Epithelial cell of prostate (primary cell): ENCODE measurements at places on chromosomes 1 and 21.

- DNase-seq: peak; percentile 93
Observed at GRCh38 chr1:66436378-66437135, 97.4 kb upstream of the SGIP1 start.

DNA sequence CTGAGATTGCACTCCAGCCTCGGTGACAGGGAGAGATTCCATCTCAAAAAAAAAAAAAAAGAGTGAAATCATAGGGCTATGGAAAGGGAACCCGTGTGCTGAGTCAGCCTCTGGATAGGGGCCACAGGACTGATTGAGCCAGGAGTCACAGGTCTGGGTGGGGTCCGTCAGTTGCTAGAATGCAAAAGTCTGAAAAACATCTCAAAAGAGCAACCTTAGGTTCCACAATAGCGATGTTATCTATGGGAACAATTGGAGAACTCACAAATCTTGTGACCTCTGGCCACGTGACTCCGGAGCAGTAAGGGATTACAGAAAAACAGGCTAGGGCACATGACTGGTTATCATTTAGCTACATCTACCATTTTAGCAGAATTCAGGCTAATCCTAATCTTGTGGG is 32.8 kb upstream of the GREM2 start:
- DNase-seq: no peak

GRCh38 chr1:3168678-3169077 is 99.7 kb downstream of the PRDM16 start:
- DNase-seq: no peak

DNA sequence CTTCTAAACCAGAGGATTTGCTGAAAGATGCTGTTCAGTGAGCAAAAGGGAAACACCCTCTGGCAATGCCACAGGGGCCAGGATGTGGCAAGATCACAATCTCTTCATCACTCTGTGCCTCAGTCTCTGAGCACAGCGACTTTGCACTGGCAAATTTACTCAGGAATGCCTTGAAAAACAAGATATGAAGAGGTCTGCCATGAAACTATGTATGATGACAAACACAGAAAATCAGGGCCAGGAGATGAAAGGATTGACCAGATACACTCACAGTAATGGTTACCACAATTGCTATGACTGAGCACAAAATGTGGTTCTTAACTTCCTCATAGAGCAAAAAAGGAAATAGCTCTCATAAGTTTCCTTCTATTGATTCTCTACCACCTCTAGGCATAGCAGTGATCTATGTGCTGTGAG is 5.8 kb downstream of the TTC13 start:
- no peak for DNase-seq
